ENCODE measurements at places on chromosomes 3 and 15. TPM values are rescaled to one million over a fixed set of nuclear protein-coding genes. Genes with fewer than 3 reads are reported as not detected.

GOLGA8G gene
- total RNA-seq: not detected

C15orf61 gene
- total RNA-seq: 4.8 TPM

GRK7 gene
- not detected for total RNA-seq

SKOR1 gene
- total RNA-seq: 0.42 TPM

PPM1L gene
- total RNA-seq: 8.8 TPM
